ENCODE measurements at places on chromosomes 7 and 10.
A peak's percentile ranks its signal among the peaks of the same experiment; 100 is the strongest.

GRCh38 chr10:14084875-14085274, 245.8 kb downstream of the FRMD4A start:
- peak; percentile 91 for DNase-seq

DNA sequence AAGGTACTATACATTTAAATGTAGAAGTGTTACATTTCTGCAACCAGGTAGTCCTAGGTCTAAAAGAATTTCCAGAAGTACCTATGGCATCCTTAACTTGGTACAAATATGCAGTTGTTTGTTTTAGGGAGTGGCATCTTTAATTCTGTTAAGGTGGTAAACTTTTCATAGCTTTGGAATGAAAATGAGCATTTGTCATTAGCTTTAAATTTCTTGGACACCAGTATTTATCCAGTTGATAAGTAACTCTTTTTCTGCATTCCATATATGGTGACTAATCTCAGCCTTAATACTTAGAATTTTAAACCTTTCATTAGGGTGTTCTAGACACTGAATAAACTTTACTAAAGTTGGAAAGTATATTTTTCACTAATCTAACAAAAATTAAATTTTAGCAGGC, 10.8 kb downstream of the SLF2 start:
- DNase-seq, result no peak

- DNase-seq, result no peak
Observed at GRCh38 chr7:138565451-138566114, 105.5 kb downstream of the TRIM24 start.

DNA sequence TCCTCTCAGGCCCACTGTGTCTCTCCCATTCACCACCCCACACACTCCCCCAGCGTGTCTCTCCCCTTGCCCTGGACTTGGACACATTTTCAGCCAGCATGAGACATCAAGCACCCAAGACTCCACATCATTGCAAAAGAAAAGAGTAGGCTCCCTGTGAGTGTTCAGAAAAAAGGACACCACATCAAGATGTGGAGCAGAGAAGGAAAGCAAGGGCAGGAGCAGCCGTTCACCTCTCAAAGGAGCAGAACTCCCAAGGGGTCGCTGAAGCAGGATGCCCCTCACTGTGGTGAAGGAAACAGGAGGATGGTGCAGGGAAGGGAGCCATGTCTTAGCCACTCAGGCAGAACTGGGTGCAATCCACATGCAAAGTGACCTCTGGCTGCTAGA, 89.9 kb upstream of the MACROH2A2 start:
- DNase-seq, result no peak

DNA sequence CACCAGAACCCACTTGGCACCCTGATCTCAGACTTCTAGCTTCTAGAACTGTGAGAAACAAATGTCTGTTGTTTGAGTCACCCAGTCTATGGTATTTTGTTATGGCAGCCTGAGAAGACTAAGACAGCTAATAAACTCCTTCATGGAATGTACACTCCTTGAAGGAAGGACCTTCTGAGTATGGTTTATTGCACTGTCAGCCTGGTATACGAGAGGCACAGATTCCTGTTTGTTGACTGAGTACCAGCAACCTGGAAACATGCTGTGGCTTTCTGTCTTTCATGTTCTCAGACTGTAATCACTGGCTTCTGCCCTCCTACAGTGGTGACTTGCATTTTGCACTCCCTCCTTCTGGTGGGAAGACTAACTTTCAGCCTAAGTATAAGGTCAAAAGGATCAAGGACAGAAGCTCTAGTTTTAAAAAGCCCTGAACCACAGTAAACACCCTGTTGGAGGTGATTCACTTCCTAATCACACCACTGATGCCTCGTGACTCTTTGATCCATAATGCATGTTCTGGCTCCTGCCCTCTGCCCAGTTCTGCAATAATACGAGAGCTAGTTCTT, 319.0 kb upstream of the NPSR1 start:
- peak; percentile 45 for DNase-seq

GRCh38 chr7:143892527-143893300, 9.3 kb downstream of the TCAF1 start:
- DNase-seq, result peak; percentile 73

DNA sequence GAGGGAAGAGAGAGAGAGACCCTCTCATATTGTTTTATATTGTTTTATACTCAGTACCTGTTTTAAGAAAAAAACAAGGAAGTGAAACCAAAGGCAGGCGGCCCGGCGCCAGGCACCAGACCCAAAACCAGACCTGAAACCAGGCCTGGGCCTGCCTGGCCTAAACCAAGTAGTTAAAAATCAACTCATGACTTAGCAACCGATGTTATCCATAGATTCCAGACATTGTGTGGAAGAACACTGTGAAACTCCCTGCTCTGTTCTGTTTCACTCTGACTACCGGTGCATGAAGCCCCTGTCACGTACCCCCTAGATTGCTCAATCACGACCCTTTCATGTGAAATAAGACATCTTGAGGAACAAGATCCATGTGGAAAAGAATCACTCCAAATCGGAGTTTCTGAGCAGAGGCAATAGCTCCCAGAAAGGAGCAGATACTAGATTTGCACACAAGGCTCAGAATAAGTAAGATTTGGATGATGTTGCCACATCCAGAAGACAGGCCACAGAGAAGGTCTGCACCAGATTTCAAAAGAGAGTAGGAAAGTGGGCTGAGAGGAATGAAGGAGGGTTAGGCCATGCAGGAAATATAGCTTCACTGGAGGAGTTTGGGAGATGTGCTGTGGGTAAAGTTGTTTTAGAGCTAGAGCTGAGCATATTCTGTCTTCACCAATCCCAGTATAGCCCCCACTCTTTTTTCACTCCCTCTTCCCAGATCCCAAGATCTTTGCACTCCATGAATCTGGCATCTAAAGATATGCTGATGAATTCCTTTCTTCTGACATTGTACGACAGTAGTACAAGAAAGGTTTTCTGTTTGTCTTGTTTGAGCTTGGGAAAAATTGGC, 8.8 kb upstream of the ZNF248 start:
- no peak for DNase-seq

- peak; percentile 98 for DNase-seq
Observed at GRCh38 chr10:103739039-103739764, 116.2 kb downstream of the SH3PXD2A start.

DNA sequence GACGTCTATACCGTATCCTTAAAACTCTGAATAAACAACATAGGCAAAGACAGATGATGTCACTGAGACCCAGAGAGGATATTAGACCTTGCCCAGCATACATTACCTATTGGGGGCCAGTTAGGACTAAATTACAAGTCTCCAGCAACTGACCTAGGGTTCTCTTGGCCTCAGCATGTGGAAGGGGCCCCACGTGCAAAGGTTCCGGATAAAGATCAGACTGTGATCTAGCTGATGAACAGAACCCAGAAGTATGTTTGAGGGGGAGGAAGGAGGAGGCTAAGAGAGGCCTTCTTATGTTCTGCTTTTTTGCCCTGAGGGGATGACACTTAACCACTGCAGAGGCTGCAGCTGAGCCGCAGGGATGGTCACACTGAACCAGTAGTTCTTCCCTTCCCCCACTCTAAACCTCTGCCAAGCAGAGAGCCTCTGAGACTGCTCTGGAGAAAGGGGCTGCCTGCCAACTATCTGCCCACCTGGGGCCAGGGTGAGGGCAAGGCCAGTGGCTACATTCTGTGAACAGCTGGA, 24.0 kb upstream of the KMT2C start:
- DNase-seq, result peak; percentile 76

DNA sequence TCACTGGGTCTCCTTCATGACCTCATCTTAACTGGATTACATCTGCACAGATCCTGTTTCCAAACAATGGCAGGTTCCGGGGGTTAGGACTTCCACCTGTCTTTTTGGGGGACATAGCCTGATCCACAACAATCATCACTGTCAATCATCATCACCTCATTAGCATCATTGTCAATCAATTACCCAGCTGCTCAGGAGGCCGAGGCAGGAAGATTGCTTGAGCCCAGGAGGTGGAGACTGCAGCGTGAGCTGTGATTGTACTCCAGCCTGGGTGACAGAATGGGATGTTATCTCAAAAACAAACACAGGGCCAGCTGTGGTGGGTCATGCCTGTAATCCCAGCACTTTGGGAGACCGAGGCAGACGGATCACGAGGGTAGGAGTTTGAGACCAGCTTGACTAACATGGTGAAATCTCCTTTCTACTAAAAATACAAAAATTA, 18.7 kb downstream of the AMZ1 start:
- no peak for DNase-seq

DNA sequence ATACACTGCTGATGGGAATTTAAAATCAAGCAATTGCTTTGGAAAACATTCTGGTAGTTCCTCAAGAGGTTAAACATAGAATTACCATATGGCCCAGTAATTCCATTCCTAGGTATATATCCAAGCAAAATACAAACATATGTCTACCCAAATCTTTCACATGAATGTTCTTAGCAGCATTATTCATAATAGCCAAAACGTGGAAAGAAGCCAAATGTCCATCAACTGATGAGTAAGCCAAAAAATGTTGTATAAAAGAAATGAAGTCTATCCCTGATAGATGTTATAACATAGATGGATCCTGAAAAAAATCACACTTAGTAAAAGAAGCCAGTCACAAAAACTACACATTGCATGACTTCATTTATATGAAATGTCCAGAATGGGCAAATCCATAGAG, 893.0 kb downstream of the SORCS3 start:
- no peak for DNase-seq

DNA sequence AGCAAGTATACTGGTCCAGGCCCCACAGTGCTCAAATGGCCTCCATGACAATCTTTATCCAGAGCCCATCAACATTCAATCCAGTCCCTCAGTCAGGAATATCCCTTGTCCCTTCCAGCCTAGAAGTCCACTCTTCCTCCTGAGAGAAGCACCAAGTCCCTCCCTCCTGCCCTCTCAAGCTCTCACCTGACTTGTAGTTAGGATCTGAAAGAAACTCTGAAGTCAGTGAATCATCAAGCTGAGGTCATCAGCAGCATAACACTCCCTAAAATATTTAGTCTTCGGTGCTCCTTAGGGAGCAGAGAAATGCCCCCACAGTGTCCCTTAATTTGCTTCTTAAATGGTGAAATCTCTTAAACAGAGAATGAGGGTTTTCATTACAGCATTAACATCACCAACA, 31.0 kb downstream of the GRM8 start:
- no peak for DNase-seq

GRCh38 chr10:10702211-10702610, 315.5 kb upstream of the CELF2 start:
- no peak for DNase-seq

- no peak for DNase-seq
Observed at GRCh38 chr10:64344211-64344610, 823.0 kb downstream of the REEP3 start.

GRCh38 chr7:37430640-37431039, 18.0 kb downstream of the ELMO1 start:
- DNase-seq, result no peak

DNA sequence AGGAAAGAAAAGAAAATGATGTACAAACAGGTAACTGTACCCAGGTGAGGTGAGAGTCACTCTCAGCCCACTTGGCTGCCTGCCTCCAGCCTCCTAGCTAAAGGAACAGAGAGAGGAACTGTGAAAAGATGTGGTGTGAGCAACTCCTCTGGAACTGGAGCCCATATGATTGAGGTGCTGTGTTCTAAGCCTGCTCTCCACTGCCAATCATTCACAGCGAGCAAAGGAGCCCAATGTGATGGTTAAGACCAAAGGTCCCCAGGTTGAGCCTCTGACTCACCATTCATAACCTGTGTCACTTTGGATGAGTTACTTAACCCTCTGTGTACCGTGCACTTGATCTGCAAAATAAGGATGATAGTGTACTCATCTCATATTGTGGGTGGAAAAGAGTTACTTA, 868.1 kb upstream of the AUTS2 start:
- DNase-seq, result no peak

DNA sequence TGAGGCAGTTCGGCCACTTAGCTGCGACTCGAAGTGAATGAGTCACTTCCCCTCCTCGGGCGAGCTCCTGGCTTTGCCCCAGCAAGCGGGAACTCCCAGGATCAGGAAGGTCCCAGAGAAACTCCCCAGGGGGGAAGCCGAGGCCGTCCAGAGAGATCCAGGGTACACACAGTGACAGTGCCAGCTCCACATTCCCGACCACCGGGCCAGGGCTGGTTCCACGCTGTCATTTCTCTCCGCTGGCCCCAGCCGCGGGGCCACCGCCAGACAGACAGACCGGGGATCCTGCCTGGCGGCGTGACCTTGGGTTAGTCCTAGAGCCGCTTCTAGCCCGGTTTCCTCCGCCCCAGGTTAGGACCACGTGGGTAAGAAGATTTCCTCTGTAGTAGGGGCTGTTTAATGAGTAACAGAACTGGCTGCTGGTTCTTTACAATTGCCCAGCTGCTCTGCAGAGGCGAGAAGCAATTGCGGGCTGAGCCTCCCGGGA, 463 bp upstream of the UPP1 start:
- DNase-seq, result peak; percentile 94

Measured in ELR (cell line).